ENCODE measurements at places on chromosomes 7 and 10. TPM values are rescaled to one million over a fixed set of nuclear protein-coding genes. Genes with fewer than 3 reads are reported as not detected.

DNA sequence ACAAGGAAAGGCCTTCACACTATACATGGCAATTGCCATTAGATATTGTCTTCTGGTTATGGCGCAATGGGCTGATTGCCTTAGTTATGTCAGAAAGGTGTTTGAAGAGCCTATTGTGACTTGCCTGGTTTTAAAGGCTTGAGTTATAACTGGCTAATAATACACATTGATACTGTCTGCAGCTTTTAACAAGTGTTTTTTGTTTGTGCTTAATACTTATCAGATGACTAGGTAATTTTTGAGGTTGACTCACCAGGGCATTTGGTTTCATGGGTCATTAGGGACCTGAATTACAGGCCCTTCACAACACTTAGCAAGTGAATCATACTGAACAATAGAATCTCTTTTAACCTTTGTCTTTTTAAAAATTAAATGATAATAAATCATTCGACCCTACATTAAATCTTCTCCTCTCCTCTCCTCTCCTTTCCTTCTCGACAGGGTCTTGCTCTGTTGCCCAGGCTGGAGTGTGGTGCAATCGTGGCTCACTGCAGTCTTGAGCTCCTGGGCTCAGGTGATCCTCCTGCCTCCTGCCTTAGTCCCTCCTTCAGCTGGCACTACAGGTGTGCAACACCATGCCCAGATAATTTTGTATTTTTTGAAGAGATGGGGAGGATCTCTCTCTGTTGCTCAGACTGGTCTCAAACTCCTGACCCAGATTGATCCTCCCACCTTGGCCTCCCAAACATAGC, 196.3 kb downstream of the JCAD start:
- H3K4me3 ChIP-seq = no peak overlapping the region
- no peaks in the 10 kb centered on the region for H3K36me3 ChIP-seq
- H3K27me3 ChIP-seq = no peaks in the 10 kb centered on the region
- H3K27ac ChIP-seq = no peak overlapping the region
- peaks cover 54% of the 10 kb centered on the region for H3K4me1 ChIP-seq

- no peak overlapping the region for H3K4me3 ChIP-seq
- no peaks in the 10 kb centered on the region for H3K36me3 ChIP-seq
- no peaks in the 10 kb centered on the region for H3K4me1 ChIP-seq
- no peak for DNase-seq
These were observed 27.1 kb downstream of the VIPR2 start for GRCh38 chr7:159117366-159118196.

DNA sequence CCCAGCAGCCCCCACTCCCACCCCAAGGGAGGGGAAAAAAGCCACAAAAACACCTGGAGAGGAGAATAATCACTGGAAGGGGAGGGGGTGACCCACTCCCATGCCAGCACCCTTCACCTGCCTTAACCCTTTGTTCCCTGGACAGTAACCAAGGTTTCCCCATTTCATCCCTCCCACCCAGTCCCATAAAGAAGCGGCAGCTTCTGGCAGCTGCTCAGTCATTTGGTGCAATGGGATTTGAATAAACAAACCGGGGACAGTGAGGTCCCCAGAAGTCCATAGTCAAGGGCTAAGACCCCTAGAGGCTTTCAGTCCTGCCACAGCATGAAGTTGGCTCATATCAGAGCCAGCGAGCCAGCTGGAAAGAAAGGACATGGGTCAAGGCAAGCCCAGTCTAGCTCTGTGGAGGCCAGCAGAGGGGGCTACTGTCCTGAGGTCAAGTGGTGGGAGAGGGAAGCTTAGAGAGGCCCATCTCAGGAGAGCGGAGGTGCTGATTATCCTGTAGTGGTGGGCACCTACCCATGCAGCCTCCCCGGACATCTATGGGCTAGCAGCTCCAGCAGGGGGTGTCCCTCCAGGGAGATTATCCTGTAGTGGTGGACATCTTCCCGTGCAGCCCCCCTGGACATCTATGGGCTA, 58.9 kb upstream of the LBX1 start:
- no peak overlapping the region for H3K27ac ChIP-seq
- H3K4me1 ChIP-seq = peaks cover 9% of the 10 kb centered on the region
- DNase-seq = no peak
- no peaks in the 10 kb centered on the region for H3K36me3 ChIP-seq
- peaks cover 58% of the 10 kb centered on the region for H3K27me3 ChIP-seq

Gene NUTM2A
- 1.2 TPM for total RNA-seq

Gene TUBB8
- not detected for total RNA-seq

Measured in osteocyte (in vitro differentiated cells).